ENCODE measurements at places on chromosomes 11 and 22. TPM values are rescaled to one million over a fixed set of nuclear protein-coding genes. Genes with fewer than 3 reads are reported as not detected.

The PDE2A gene
- total RNA-seq, result not detected

The KREMEN1 gene
- 8.3 TPM for total RNA-seq

The MICAL3 gene
- total RNA-seq, result 51.3 TPM

The EIF4ENIF1 gene
- 12.2 TPM for total RNA-seq

The TMEM151A gene
- total RNA-seq, result 0.36 TPM

The CYP2D6 gene
- 0.46 TPM for total RNA-seq

The MS4A3 gene
- total RNA-seq, result not detected

The ELP4 gene
- total RNA-seq, result 27.5 TPM

The TMEM191B gene
- total RNA-seq, result 1.1 TPM

The ANGPTL5 gene
- total RNA-seq, result not detected

The GAL gene
- 0.46 TPM for total RNA-seq

The PSMD13 gene
- 159 TPM for total RNA-seq

The ANKK1 gene
- not detected for total RNA-seq

The NPAS4 gene
- total RNA-seq, result not detected

The ELMOD1 gene
- not detected for total RNA-seq

The NCR3LG1 gene
- total RNA-seq, result 10.0 TPM

The GAB4 gene
- total RNA-seq, result not detected

The JOSD1 gene
- total RNA-seq, result 68.7 TPM

The HTR3A gene
- not detected for total RNA-seq

The KCNC1 gene
- total RNA-seq, result not detected

The SERPING1 gene
- 4.7 TPM for total RNA-seq

The MISFA gene
- total RNA-seq, result 1.3 TPM

The LZTR1 gene
- 63.3 TPM for total RNA-seq

The CCDC87 gene
- total RNA-seq, result 0.69 TPM

The RIBC2 gene
- 0.73 TPM for total RNA-seq

The FLRT1 gene
- not detected for total RNA-seq

The CHKA gene
- total RNA-seq, result 34.9 TPM

The FUT4 gene
- total RNA-seq, result 6.2 TPM

The CHST1 gene
- not detected for total RNA-seq

The LTBP3 gene
- 9.3 TPM for total RNA-seq

The AASDHPPT gene
- total RNA-seq, result 60.6 TPM

The SMC1B gene
- not detected for total RNA-seq

The NPAT gene
- total RNA-seq, result 69.3 TPM

The BTBD18 gene
- total RNA-seq, result not detected

The P4HA3 gene
- 0.93 TPM for total RNA-seq

The MRPL40 gene
- total RNA-seq, result 56.3 TPM

The HORMAD2 gene
- not detected for total RNA-seq

The CRY2 gene
- 10.0 TPM for total RNA-seq

The UBQLNL gene
- not detected for total RNA-seq

The DSCAML1 gene
- total RNA-seq, result not detected

The TOMM22 gene
- total RNA-seq, result 41.6 TPM

The OR10A2 gene
- not detected for total RNA-seq

The KCNK7 gene
- 0.33 TPM for total RNA-seq

The APOA1 gene
- not detected for total RNA-seq

The APOBEC3B gene
- 10.2 TPM for total RNA-seq

The SELENOO gene
- total RNA-seq, result 24.2 TPM

The C11orf97 gene
- total RNA-seq, result not detected

All from melanocyte of skin (primary cell).